ENCODE measurements at places on chromosomes 11 and 22.
A peak's percentile ranks its signal among the peaks of the same experiment; 100 is the strongest.

GRCh38 chr22:47775686-47776085 lies 1013.2 kb downstream of the TBC1D22A start:
- DNase-seq: no peak

DNA sequence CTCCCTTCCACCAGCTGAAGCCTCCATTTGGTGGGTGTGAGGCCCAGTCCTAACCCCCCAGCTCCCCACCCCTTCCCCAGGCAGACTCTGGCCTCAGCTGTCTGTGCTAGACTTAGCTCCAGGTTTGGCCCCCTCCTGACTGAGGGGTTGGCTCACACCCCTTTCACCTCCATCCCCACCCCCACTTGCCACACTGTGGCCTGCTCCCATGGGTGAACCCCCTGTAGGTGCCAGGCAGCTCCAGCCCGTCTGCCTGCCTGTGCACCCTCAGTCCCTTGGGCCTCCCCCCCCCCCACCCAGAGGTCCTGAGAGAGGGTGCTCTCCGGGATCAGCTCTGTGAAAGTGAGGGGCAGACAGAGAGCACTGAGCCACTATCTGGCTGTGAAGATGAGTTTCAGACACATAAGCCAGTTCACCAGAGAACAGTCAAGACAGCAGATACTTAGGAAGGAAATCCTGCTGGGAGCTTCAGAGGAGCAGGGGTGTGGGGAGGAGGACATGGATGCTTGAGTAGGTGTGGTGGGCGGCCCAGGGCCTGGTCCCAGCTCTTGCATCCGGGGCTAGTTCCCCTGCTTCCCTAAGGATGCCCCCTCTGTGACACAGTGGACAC lies 36.2 kb downstream of the PPM1F start:
- no peak for DNase-seq

- DNase-seq: no peak
Measured at GRCh38 chr11:72770799-72771198, 18.6 kb upstream of the ARAP1 start.

DNA sequence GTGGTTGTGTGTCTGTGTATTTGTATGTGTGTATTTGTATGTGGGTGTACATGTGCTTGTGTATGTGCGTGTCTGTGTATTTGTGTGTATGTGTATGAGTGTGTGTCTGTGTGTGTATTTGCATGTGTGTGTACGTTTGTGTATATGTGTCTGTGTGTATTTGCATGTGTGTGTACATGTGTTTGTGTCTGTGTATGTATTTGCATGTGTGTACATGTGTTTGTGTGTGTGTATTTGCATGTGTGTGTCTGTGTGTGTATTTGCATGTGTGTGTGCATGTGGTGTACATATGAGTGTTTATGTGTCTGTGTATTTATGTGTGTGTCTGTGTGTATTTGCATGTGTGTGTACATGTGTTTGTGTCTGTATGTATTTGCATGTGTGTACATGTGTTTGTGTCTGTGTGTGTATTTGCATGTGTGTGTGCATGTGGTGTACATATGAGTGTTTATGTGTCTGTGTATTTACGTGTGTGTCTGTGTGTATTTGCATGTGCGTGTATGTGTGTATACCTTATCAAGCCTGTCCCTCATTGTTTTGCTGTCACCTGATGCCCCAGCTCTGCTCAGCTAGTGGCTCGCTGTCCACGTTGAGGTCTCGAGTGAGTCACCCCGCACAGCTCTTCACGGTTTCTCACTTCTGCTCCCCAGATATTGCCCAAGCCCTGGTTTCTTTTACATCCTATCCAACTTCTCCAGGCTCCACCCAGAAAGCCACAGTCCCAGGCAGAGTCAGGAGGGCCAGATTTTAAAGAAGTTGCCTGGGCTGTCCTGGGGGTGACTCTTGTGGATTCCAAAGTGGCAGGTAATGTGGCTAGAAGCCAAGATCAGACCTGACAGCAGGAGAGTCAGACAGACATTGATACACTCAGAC lies 15.2 kb downstream of the MB start:
- DNase-seq: peak; percentile 14

- DNase-seq: no peak
Measured at GRCh38 chr11:26017322-26017860, 314.5 kb upstream of the ANO3 start.

DNA sequence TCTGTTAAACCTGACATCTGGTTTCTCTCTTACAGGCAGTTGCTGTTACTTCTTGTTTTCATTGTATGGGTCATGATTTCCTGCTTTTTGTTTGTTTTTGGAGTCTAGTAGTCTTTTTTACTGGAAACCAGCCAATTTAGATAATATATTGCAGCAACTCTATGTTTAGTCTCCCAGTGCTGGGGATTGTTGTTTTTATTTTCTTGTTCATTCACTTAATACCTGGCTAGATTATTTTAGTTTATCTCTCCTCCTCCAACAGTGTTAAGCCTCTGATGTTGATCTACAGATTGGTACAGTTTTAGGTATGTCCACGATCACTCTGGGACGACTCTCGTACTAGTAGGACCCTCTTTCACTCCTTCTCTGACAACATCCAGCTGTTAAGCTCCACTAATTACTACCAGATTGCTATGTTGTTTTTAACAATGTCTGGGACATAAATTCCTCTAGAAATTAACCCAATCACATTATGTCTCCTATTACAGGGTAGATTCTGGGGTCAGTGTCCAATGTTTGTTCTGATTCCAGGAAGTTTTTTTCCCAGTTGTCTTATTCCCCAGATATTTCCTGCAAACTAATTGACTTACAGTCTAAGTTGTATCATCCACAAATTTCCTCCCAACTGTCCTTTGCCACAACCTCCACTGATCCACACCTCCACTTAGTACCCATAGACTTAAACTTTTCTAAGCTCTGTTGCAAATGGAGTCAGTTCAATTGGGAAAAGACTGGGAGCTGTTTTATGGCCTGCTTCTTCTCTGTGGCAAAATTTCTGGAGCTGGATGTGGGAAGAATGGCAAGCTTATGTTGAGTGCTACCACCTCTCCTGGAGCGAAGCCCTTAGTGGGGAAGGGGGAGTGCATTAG lies 1280.6 kb upstream of the CNTN5 start:
- DNase-seq: no peak

- DNase-seq: no peak
Measured at GRCh38 chr11:33891714-33892327, at the start of gene LMO2. LMO2 (minus strand) TSS chr11:33892076; CDS start chr11:33869716, 22,360 bp downstream.

DNA sequence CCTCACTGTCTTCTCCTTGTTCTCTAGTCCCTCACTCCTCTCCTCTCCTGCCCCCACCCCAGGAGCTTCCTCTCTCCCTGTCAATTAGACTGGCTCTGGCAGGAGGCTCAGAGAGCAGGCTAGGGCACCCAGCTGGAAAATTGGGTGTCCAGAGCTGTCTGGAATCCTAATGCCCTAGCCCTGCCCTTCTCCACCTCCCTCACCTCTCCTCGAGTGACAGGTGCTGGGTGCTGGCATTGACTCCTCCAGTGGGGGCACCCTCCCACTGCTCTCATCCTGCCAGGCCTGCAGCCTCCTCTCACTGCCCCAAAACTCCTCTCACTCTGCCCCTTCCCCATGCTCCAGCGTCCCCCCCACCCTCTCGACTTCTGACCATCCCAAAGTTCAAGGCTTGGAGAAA lies 68.9 kb downstream of the CYTH4 start:
- no peak for DNase-seq

GRCh38 chr11:27100534-27100933 lies 59.9 kb downstream of the BBOX1 start:
- DNase-seq: no peak

GRCh38 chr22:42653999-42654398 lies 4.8 kb upstream of the CYB5R3 start:
- DNase-seq: no peak

DNA sequence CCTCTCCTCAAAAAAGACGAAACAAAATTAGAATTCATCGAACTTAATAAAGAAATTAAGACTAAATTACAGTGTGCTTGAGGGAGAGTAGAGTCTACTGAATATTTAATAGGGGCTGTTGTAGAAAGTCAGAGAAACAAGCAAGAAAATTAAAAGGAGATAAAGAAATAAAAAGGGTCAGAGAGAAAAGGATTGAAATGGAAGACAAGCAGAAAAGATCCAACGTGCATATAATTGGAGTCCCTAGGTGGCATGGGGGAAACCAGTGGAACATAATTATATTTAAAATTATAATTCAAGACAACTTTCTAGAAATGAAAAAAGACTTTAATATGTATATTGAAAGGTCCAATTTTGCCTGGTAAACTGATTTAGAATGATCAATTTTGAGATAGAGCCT lies 74.3 kb downstream of the ACER3 start:
- DNase-seq: no peak

DNA sequence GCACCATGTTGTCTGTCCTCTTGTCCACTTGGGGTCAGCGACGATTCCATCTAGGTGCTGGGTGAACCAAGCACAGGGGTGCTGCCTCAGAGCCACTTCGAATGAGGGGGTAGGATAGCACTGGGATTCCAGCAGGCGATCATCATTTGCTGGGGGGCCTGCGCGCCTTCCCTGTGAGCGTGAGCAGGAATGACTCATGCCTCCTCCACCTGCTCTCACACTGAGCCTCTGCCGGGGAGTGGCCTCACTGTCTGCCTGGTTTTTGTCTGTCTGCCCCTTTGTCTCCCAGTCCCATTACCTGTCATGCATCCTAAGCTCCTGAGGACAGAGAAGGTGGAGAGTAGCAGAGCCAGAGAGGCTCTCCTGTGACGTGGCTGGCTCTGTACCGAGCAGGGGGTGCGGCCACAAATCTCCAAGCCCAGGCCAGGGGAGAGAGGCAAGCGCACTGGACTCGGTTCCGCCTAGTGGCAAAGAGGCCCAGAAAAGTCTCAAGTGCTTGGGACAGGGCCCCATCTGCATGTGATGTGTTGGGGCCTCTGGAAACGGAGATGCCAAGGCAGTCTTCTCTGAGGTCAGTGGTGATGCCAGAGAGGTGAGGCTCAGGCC lies 30.8 kb downstream of the RSPH14 start:
- DNase-seq: no peak

DNA sequence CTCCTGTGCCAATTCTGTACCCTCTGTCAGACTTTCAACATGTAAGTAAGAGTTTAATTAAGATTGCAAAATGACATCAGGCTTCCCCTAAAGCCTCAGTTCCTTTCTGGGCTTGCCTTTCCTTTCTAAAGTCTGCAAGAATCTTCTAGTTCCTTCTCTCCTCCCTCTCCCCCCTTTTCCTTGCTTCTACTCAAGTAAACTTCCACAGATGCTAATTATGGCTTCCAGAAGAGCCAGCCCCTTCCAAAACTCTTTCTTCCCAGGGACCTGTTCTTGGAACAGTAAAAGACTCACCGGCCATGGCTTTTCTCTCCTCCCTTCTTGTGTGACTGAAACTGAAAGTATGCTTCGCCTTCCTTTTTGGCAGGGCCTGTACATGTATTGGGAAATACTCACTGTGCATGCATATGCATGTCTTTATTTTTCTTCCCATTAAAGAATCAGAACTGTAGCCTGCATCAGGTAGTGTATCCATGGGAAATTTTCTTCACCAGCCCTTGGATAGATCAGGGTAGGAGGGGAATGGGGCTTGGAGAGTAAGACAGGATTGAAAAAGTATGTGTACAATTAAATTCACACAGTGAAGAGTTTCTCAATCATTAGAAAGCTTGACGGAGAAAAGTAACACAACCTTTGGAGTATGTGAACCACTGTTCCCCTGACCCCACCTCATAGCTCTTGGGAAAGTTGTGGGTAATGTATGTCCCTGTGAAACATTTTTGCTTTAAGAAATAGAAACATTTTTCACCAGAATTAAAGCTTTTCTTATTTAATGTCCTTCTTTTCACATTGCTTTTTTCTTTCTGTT lies at the start of gene CASP1:
TSS of gene CASP1 (minus strand) at position 332 of the 808 bp plus-strand sequence. CDS start at position 301, 31 bp downstream.
- DNase-seq: no peak

GRCh38 chr11:66136752-66137123 lies 66.7 kb downstream of the PACS1 start:
- no peak for DNase-seq

DNA sequence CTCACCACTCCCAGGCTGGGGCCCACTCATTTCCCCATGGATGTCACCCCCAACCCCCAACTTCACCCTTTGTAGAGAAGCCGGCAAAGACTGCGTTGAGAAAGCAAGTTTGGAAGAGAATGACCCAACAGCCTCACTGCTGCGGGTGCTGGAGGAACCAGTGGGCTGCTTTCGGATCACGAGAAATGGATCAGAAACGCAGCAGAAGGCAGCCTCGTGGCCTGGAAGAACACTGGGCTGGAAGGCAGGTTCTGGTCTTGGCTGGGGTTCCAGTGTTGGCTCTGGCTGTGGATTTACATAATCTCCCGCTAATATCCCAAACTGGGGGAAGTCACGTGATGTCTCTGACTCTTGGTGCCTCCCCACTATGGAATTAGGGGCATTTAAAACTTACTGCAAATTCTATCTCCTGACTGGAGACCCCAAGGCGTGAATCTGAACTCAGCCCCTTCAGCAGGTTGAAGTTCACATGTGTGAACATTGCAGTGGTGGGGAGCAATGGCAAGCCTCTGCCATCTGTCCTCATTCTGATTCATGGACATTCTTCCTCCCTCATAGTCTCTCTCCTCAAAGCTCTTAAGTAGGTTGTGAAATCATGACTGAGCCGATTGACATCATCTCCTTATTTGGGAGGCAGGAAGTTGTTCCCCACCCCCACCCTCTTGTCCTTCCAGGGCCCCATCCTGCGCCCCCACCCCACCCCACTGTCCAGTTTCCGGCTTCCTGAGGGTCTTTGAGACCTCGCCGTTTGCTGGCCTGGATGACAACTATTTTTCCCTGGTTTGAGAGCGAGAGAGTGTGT lies 37.0 kb upstream of the TIMP3 start:
- DNase-seq: no peak

DNA sequence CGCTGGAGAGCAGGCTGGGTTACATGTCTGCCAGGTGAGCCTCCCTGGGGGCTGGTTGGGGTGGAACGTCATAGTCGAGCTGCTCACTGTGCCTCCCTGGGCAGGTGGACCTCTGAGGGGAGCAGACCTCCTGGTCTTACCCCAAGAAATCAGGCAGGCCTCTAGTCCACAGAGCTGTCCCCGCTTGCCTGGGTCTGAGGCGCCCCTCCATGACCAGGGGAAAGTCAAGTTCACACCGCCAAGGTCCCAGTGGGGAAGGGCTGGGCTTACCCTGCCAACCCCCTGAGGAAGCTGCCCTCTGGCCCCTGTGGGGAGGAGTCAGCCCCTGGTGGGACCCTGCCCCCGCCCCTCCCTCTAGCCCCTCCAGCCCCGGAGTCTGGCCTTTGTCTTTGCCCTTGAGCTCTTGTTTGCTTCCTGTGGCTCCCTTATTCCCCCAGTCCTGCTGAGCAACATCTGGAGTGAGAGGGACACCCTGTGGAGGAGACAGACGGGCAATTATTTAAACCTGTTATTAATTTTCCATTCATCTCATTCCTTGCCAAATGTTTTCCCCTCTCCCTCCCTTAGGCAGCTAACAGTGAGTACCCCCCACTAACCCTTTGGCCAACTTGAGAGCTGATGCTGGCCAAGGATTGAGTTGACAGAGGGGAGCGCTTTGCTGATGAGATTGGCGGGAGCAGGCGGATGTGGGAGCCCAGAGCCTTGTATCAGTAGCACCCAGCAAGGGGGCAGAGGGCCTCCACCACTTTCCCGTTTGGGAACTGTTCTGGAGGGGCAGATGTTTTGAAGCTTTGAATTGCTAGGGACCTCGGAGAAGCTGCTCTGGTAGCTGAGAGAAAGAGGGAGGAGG lies 83.4 kb downstream of the CEP164 start:
- no peak for DNase-seq

DNA sequence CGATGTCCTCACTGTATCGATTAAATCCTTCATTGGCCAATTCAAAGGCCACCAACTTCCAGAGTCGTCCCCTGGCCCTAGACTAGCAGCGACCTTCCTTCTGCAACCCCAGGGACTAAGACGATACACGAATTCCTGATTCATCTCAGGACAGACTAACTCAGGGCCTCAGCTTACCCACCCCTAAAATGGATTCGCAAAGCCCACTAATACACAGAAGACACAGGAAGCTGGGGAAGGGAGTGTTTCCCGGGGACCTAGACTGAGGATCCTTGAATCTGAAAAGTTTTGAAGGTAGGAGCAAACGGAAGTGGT lies 509 bp downstream of the LAMTOR1 start:
- DNase-seq: no peak
